ENCODE measurements at places on chromosomes 16 and 17.

DNA sequence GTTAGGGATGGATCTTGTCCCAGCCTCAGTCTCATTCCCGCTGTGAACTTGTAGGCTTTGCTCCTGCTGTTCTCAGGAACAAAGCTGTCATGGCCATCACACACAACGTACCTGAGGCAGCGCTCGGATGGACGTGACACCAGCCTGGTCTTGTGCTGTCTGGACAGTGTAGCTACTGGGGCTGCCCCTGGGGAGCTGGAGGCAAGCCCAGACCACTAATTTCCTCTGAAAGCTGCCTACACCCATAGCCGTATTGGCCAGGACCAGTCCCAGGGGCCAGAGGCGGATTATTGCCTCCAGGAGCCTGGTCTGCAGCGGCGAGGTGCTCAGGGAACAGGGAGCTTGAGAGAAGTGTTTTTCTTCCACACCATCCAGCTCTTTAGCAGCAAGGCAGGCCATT is 11.7 kb downstream of the ZNHIT3 start:
- no peak for DNase-seq

- peak; percentile 86 for DNase-seq
Measured at GRCh38 chr17:82153745-82154375, 55.8 kb upstream of the FASN start.

- no peak for DNase-seq
Measured at GRCh38 chr17:7951143-7951792, 19.3 kb downstream of the CNTROB start.

GRCh38 chr17:6706996-6707395 is 6.2 kb downstream of the SLC13A5 start:
- DNase-seq: no peak

- DNase-seq: no peak
Measured at GRCh38 chr17:75650874-75651273, 16.1 kb downstream of the RECQL5 start.

DNA sequence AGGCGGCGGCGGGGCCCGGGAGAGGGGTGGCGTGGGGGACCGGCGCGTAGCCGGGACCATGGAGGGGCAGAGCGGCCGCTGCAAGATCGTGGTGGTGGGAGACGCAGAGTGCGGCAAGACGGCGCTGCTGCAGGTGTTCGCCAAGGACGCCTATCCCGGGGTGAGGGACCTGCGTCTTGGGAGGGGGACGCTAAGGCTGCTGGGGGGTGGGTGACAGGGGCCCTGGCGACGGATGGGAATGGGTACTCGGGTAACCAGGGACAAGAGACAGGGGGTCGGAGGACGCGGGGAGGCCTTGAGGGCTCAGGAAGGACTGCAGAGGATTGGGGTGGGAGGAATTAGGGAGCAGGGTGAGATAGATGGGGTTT is 243 bp downstream of the RND2 start:
- no peak for DNase-seq

DNA sequence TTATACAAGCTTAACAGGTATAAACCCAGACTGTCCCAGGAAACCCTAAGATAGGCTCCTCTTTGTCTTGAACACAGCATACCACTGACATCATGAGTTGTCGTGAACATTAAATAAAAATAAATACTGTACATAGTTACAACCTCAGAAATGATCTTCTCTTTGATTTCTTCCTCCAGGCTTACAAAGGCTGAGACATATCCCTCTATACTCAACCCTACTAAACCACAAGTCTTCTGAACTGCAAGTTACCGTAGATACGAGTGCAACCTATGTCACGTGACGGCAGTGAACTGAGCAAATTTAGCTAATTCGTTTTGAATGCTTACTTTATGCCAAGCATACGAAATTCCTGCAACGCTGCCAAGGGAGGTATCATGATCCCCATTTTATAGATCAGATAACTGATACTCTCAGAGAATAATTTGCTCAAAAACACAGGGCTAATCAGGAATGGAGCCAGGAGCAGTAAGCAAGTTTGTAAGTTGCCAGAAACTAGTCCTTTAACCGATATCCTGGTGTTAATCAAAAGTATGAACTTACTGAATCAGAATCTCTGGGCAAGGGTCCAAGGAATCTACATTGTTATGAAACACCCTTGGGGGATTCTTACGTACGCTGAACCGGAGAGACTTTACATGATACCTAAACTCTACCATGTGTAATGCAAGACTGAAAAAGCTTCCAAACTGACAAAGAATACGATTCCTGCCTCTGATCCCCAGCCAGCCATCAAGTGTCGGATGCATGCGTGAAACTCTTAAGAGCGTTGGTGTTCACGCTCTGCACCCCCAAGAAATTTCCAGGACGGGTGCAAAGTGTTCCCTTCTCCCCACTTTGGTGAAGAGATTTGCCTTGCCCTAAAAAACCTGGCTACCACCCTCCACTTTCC is 106.2 kb downstream of the XYLT1 start:
- DNase-seq: peak; percentile 49

DNA sequence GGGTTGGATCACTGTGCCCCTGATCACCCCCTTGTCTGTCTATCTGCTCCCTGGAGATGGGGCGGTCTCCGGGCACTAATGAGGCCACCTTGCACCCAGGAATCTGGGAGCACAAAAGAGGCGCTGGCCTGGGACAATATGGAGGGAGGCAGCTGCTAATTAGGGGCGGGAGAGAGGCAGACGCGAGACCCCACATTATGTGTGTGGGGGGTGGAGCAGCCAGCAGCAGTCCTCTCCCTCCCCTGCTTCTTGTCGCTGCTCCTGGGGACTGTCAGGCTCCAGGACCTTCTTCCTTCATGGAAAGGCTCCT is 324 bp upstream of the HCRT start:
- DNase-seq: no peak

DNA sequence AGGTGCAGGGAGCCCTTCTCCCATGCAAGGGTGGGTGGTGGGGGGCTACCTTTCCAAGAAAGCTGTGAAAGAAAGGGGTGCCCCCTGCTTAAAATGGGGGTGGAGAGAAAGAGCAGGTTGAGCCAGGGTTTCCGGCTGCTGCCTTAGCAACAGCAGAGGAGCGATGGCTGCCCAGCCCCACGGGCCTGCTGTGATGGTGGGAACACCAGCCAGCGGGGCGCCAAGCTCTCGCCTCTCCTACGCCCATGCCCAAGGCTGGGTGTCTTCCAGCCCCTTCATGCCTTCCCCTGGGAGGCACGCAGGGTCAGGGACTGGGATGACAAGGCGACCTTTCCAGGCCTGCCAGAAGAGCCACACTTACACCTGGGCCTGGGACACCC is 3.0 kb downstream of the FMNL1 start:
- DNase-seq: no peak

DNA sequence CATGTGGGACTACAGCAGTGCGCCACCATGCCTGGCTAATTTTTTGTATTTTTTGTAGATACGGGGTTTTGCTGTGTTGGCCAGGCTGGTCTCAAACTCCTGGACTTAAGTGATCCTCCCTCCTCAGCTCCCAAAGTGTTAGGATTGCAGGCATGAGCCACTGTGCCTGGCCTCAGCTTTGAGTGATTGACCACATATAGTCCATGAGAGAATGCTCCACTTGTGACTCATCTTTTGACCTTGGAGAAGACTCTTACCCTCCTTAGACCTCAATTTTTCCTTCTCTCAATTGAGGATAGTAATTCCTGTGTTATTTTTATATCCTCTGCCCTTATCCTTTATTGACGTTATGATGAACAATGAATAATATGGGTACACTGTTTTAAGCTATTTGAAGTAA is 30.9 kb upstream of the DUSP14 start:
- no peak for DNase-seq

DNA sequence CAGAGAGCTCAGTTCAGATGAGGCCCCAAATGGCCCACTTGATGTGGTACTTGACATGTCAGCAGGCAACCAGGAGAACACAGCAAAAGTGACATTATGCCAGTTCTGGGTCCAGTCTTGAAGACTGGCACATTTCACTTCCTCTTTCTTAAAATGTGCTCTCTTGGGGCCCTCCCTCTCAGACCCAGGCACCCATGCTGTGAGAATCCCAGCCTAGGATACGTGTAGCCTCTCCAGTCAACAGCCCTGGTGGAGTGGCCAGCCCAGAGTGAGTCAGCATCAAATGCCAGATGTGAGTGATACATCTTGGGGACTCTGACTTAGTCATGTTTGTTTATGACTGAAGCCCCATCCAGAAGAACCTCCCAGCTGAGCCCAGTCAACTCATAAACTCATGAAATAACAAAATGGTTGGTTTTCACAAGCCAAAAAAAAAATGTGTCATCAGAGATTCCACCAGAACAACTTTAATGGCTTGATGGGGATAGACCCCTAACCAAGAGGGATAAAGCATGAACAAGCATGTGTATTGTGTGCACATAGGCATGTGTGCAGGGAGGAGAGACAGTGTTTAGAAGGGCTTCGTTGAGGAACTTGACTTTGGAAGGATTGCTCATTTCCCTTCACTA is 82.5 kb upstream of the TNRC6C start:
- DNase-seq: no peak

DNA sequence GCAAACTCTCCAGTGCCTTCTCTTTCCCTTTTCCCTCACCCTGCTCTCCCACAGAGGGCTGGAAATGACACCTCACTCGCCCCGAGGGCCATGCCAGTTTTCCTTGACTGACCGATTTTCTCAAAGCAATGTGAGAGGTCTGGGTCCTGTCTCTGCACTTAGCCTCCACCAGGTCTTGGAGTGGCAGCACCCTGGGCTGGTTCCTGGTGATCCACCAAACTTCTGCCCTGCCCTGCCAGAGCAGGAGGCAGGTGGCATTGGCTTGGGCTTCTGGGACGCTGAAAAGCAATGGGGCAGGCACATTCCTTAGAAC is 97.5 kb downstream of the RAB11FIP4 start:
- DNase-seq: no peak

- DNase-seq: no peak
Measured at GRCh38 chr17:58492238-58493121, 4.3 kb upstream of the HSF5 start.

DNA sequence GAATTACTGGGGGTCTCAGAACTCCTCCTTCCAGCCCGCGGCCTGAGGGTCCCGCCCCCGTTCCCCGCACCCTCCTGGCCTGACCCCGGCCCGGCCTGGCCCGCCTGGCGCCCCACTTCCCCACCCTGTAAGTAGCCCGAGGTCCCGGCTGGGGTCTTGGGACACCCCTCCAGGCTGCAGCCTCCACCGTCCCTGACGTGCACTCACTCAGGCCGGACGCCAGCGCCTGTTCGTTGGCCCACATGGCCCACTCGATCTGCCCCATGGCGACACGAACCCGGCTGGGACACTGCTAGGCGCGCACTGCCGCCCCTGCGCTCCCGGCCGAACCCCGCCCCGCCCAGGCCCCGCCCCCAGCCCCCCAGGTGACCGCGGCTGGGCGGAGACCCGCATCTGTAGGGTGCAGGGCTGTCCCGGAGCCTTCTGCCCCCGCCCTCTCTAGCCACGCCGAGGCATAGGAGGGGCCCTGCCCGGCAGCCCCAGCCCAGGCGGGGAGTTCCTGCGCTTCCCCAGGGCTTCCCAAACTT is at the start of gene CYBA:
Gene CYBA (minus strand): TSS at position 305 of the 527 bp plus-strand sequence. CDS start 40 bp downstream, at position 265.
- DNase-seq: peak; percentile 72

DNA sequence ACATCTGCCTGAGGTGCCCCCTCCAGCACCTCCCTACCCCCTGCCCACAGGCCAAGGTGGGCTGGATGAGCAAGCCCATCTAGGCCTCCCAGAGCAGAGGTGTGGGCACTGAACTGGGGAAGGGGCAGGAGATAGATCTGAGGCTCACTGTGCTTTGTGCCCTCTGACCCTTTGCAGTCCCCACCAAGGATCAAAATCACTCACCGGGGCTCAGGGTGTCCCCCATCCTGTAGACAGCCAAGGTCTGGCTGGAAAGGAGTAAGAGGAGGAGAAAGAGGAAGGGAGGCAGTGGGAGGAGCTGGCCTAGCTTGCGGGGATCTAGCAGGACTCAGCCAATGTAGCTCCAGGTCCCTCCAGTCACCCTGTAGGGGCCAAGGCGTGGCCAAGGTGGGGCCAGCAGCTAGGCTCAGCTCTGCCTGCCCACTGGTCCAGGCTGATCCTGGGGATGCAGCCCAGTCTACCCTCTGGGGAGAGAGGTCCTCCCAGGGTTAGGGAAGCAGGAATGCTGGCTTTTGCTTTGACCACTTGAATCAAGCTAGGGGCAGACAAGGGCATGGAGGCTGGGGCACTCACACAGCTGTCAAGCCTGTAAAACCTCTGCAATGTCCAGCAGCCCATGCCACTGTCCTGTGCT is 1.8 kb downstream of the SLC12A4 start:
- no peak for DNase-seq

DNA sequence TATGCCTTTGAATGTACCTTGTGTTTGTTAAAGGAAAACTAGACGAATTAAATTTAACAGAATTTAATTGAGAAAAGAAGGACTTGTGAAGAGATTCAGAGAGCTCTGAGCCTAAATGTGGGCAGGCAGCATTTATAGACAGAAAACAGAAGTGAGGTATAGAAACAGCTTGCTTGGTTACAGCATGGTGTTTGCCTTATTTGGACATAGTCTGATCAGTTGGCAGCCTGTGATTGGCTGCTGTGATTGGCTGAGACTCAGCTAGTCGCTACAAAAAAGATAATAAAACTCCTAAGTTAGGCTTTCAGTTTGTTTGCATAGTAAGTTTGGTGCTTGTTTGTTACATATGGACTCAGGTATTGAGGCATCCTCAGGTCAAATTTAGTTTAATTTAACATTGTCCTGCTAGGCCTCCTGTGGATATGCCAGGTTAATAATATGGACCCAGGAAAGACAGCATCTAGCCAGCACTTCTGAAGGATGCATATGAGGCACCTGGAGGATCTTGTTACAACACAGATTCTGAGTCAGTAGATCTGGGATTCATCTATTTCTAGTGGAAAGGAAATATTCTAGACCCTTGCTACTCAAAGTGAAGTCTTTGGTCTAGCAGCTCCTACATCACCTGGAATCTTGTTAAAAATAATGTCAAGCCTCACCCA is 43.4 kb downstream of the SLFN5 start:
- DNase-seq: no peak

All from activated CD4-positive, alpha-beta T cell treated with anti-CD3 and anti-CD28 coated beads, Interleukin-2, amount 50 U/mL, for 1 hour (primary cell).